ENCODE measurements at places on chromosomes 3 and 15. TPM values are rescaled to one million over a fixed set of nuclear protein-coding genes. Genes with fewer than 3 reads are reported as not detected.

DNA sequence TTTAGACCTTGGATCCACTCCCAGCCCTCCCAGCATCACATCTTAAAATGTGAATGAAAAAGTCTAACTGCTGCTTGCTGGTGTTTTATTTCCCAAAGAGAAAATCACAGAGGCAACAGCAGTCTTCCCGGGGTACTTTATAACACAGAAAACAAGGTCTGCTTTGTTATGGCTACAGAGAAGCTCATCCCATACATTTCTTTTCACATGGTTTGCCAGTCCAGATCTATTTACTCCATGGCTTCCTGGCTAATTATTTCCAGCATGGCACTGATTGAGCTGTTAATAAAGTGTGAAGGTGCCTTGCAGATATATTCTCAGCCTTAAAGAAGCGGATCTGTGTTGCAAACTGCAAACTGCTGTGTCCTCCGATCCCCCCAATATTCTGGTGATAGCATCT lies 466.1 kb upstream of the CFAP20DC start:
- no peak for DNase-seq

The IQGAP1 gene
- 160 TPM for total RNA-seq

DNA sequence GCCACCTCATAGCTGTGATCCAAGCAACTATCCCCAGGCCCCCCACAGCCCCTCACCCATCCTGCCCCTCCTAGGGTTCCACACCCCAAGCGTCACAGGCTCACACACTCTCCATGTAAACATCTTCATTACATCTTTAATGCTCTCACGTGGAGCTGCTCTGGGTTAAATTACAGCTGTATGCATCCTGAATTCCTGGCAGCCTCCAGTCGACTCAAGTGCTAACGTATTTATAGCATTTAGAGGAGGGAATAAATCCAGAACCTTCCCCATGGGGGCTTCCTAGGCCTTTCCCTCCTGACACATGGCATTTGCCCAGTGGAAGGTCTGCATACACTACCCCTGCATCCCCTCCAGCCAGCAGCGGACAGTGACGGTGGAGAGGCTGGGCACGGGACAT lies 9.6 kb downstream of the C3orf18 start:
- DNase-seq, result no peak

The CALML4 gene
- total RNA-seq, result 1.0 TPM

GRCh38 chr15:29844290-29844903 lies 22.1 kb upstream of the TJP1 start:
- peak; percentile 31 for DNase-seq

- DNase-seq, result peak; percentile 62
These were observed 44.4 kb downstream of the PCOLCE2 start for GRCh38 chr3:142844339-142844977.

- DNase-seq, result no peak
These were observed 268.9 kb downstream of the SHOX2 start for GRCh38 chr3:157837336-157837735.

DNA sequence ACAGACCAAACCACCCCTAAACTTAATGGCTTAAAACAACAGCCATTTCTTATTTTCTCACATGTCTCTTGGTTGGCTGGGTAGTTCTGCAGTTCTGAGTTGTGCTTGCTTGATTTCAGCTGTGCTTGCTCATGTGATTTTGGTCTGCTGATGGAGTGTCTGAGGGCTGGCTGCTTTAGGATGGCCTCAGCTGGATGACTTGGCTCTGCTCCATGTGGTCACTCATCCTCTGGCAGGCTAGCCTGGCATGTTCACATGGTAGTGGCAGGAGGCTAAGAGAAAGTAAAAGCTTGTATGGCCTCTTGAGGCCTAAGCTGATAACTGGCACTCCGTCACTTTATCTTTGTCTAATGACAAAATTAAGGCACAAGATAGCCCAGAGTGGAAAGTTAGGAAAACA lies 4.1 kb downstream of the SV2B start:
- DNase-seq, result no peak

DNA sequence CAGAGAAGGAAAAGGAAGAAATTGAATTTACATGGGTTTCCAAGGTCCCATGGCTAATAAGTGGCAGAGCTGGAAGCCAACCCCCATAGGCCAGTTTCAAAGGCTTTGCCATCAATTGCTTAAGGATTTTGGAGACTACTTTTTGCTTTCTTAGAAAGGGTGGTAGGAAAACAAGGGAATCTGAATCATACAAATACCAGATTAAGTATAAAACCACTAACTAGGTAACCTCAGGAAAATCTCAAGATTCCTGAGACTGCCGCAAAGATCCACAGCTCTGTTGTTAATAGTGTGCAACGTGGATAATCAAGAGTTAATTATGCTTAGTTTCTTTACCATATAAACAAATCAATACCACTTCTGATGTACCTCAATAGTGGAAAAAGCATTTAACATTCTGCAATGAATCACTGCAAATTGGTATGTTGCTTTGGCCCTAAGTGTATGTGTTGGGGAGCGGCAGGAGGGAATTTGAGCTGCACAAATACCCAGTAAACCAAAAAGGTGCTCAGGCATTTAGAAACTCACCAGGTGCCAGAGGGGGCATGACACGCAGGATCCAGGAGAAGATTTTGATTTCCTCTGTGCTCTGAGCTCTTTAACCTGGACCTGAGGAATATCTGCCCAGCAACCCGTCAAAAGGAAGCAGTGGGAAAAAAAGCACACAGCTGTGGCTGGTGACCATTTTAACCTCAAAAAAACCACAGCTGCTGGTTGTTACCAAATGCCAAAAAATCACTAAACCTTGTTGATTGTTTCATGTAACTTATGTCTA lies 22.0 kb downstream of the AADAC start:
- DNase-seq, result peak; percentile 81

The ROPN1 gene
- total RNA-seq, result not detected

GRCh38 chr3:39433642-39434041 lies 27.1 kb downstream of the RPSA start:
- peak; percentile 60 for DNase-seq

The SCN11A gene
- total RNA-seq, result under 0.01 TPM

Data from fibroblast of lung (primary cell).